ENCODE measurements at places on chromosomes 11 and 22.

DNA sequence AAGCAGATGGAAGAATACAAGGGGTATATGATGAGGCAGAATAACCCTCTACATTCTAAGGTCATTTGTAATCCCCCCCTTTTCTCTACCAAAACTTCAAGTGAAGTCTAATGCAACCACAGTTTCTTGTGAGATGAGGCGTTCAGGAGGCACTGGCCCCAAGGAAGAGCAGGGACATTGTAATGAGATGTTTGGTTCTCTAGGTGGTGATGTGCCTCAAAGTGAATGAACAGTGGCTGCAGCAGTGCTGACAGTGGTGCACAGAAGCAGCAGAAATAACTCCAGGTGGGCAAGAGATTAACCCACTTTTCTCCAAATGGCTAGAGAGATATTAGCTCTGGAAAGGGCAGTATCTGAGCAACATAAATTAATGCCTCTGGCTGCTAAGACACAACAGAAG, 33.8 kb downstream of the PDGFD start:
- no peak overlapping the region for H3K4me3 ChIP-seq
- no peak for DNase-seq
- H3K27ac ChIP-seq, result no peak overlapping the region
- H3K36me3 ChIP-seq, result peaks cover 2% of the 10 kb centered on the region
- no peaks in the 10 kb centered on the region for H3K27me3 ChIP-seq

DNA sequence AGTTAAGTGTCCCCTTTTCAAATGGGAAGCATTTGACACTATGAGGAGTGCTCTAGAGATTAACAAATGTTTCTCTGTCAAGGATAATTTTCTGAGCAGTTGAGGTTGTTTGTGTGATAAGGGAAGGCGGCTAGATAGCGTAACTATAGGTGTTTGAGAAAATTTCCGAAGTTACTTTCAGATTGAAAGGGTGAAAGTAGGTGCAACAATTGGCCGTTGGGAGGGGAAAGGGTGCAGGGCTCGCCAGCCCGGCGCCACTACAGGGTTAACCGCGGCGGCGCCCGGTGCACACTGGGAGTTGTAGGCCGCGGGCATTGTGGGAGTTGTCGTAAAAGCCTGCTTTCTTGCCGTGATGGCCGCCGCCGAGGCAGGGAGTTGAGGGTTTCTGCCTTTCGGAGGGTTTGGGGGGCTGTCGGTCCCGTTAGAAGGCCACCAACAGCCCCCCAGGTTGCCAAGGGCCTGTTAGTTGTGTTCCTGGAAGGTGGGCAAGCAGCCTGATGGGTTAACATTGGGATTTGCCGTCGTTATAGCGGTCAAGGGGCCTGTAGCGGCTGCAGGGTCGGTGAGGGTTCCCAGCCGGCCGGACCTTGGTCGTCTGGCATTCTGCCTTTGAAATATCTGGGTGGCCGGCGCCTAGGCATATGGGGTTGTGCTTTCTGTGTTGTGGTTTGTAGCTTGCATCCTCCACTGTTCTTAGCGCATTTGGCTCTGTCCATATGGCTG, 36.5 kb upstream of the HSD17B12 start:
- peak; percentile 84 for DNase-seq
- peaks cover 16% of the 10 kb centered on the region for H3K27me3 ChIP-seq
- peak overlapping the region; percentile 95 for H3K27ac ChIP-seq
- H3K36me3 ChIP-seq, result no peaks in the 10 kb centered on the region
- peaks cover 18% of the 10 kb centered on the region for H3K4me1 ChIP-seq

GRCh38 chr11:64285885-64286800, 495 bp downstream of the GPR137 start:
- H3K27ac ChIP-seq, result peak overlapping the region; percentile 73
- peak overlapping the region; percentile 72 for H3K4me3 ChIP-seq
- peaks cover 14% of the 10 kb centered on the region for H3K36me3 ChIP-seq
- DNase-seq, result no peak
- H3K4me1 ChIP-seq, result peaks cover 17% of the 10 kb centered on the region

DNA sequence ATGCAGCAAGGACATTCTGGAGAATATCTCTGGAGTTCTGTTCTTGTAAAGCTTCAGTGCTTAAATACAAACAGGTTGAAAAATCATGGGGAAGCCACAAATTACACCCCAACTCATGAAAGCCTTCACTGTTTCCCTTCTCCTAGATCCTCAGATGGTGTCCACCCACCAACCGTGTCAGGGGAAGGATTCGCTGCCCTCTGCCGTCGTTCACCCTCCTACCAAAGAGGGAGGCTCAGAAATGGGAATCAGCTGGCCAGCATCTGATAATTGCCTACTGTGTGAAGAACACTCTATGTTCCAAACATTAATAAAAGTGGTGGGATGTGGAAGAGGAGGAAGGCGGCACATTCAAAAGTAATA, 7.4 kb upstream of the HEPACAM start:
- H3K4me3 ChIP-seq, result no peak overlapping the region
- H3K27me3 ChIP-seq, result peaks cover 21% of the 10 kb centered on the region
- H3K27ac ChIP-seq, result no peak overlapping the region

GRCh38 chr11:765025-765801, 12.1 kb downstream of the GATD1 start:
- H3K27me3 ChIP-seq, result no peaks in the 10 kb centered on the region
- no peak for DNase-seq
- H3K27ac ChIP-seq, result no peak overlapping the region
- H3K36me3 ChIP-seq, result peaks cover 21% of the 10 kb centered on the region
- no peaks in the 10 kb centered on the region for H3K4me1 ChIP-seq
- H3K4me3 ChIP-seq, result no peak overlapping the region

DNA sequence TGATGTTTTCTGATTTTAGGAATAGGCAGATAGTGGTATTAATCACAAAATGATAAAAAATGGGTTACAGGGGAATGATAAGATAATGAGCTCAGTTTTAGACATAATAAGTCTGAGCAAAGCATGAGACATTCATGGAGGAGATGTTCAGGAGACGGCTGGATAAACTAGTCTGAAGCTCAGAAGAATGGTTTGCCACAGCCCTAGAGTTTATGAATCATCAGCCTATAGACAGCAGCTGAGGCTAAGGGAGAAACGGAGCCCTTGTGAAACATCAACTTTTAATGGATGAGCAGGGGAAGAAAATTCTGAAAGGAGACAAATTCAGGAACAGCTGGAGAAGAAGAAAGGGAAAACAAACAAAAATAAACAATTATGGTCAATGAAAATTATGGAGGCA, 87.2 kb downstream of the RELT start:
- peaks cover 15% of the 10 kb centered on the region for H3K4me1 ChIP-seq
- peaks cover 5% of the 10 kb centered on the region for H3K36me3 ChIP-seq

GRCh38 chr22:35206889-35207288, 50.4 kb upstream of the HMGXB4 start:
- no peak for DNase-seq
- no peak overlapping the region for H3K27ac ChIP-seq
- H3K4me1 ChIP-seq, result peaks cover 16% of the 10 kb centered on the region
- peaks cover 20% of the 10 kb centered on the region for H3K27me3 ChIP-seq
- H3K4me3 ChIP-seq, result no peak overlapping the region
- no peaks in the 10 kb centered on the region for H3K36me3 ChIP-seq

DNA sequence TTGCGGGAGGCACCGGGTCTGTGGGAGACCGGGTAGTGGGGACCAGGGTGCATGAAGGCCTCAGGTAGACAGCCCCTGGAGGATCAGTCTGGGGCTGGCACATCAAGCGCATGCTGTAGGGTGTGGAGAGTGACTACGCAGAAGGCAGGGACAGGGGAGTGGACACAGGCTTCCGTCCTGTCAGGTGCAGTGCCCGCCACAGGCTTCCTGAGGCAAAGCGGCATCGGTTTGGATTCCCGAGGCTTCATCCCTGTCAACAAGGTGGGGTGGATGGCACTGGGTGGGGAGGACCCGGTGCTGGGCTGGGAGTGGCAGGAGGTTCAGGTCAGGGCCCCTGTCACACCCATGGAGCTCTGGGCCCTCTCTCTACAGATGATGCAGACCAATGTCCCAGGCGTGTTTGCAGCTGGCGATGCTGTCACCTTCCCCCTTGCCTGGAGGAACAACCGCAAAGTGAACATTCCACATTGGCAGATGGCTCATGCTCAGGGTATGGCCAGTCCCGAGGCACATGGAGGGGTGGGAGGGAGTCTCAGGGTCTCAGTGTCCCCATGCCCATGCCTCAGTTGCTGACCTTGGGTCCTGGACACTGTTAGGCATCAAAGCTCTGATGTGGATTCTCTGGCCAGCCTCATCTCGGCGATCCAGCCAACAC, 4.5 kb upstream of the LZTR1 start:
- no peak for DNase-seq
- peaks cover 27% of the 10 kb centered on the region for H3K4me1 ChIP-seq
- H3K4me3 ChIP-seq, result no peak overlapping the region
- H3K27me3 ChIP-seq, result peaks cover 12% of the 10 kb centered on the region

DNA sequence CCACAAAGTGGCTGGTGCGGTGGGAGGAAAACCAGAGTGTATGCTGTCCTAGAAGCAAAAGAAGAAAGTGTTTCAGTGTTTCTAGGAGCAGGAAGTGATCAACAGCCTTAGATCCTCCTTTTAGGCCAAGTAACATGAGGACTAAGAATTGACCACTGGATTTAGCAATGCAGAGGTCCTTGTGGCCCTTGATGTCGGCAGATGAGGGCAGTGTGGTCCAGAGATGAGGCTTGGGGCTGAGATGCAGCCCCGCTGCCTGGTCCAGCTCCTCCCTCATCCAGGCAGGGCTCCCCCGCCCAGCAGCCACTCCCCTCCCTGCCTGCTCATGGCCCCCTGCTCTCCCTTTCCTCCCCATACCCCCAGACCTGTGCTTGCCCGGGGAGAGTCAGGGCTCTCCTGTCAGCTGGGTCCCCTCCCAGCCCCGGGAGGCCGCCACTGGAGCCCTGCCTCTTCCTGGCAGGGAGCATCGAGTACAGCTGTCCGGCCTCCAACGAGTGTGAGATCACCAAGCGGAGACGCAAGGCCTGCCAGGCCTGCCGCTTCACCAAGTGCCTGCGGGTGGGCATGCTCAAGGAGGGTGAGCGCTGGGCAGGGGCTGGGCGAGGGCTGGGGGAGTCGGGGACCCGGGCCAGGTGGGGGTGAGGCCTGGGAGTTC, 3.7 kb downstream of the TRMT112 start:
- no peak overlapping the region for H3K27ac ChIP-seq
- DNase-seq, result no peak
- H3K4me3 ChIP-seq, result no peak overlapping the region
- peaks cover 14% of the 10 kb centered on the region for H3K4me1 ChIP-seq
- H3K27me3 ChIP-seq, result no peaks in the 10 kb centered on the region
- H3K36me3 ChIP-seq, result peaks cover 3% of the 10 kb centered on the region

DNA sequence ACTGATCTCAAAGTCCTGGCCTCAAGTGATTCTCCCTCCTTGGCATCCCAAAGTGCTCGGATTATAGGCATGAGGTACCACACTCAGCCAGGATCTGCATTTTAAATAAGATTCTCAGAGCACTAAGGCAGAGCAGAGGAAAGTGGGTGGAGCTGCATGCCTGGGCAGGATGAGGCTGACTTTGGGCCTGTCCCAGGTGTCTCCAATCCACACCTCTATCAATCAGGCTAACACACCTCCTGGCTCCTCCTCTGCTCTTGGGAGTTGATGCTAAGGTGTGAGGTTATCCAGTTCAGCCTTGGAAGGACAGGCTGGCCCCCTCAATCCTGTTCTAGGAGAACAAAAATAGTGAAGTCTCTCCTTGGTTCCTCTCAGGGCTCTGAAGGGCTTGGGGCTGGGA, 30.2 kb upstream of the P2RY2 start:
- H3K4me3 ChIP-seq, result no peak overlapping the region
- no peak for DNase-seq
- H3K36me3 ChIP-seq, result no peaks in the 10 kb centered on the region
- H3K4me1 ChIP-seq, result peaks cover 9% of the 10 kb centered on the region
- H3K27me3 ChIP-seq, result no peaks in the 10 kb centered on the region

- no peak for DNase-seq
- peaks cover 2% of the 10 kb centered on the region for H3K27me3 ChIP-seq
- no peak overlapping the region for H3K27ac ChIP-seq
Observed at GRCh38 chr11:69521457-69521856, 40.0 kb downstream of the LINC01488 start.

DNA sequence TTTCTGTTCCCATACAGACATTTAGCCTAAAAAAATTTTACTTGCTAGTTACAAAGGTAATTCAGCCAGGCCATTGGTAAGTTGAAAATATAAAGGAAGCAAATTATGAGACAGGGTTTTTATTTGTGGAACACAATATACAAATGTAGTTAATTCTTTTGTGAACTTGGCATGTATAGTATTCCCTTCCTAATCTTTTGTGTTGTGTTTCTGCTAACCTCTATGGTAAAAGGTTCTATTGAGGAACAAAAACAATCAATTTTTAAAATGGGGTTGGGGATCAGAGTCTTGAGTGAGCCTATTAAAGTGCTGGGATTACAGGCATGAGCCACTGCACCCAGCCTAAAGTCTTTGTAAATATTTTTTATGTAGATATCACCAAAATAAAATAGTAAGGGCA, 14.1 kb downstream of the SWAP70 start:
- no peaks in the 10 kb centered on the region for H3K27me3 ChIP-seq
- no peak overlapping the region for H3K27ac ChIP-seq
- peaks cover 16% of the 10 kb centered on the region for H3K4me1 ChIP-seq

DNA sequence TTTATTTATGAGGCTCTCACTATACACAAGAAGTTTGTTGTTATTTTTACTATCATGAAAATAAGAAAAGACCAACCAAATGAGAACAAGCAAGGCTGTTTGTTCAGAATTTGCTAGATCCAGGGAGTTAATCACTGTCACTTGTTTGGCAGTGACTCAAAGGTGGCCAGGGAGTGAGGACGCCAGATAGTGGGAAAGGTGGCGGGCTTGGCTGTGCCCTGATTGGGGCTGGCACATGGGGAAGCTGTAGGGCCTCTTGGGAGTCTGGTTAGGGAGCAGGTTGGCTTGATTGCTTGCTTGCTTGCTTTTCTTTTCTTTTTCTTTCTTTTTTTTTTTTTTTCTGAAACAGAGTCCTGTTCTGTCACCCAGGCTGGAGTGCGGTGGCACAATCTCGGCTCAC, 53.1 kb upstream of the SLC22A12 start:
- no peaks in the 10 kb centered on the region for H3K36me3 ChIP-seq
- no peak overlapping the region for H3K4me3 ChIP-seq
- DNase-seq, result no peak
- H3K4me1 ChIP-seq, result peaks cover 4% of the 10 kb centered on the region
- H3K27ac ChIP-seq, result no peak overlapping the region
- H3K27me3 ChIP-seq, result peaks cover 19% of the 10 kb centered on the region

- no peaks in the 10 kb centered on the region for H3K27me3 ChIP-seq
- DNase-seq, result no peak
- peaks cover 7% of the 10 kb centered on the region for H3K4me1 ChIP-seq
- H3K36me3 ChIP-seq, result no peaks in the 10 kb centered on the region
- no peak overlapping the region for H3K4me3 ChIP-seq
Observed at GRCh38 chr11:128936606-128937251, 5.9 kb downstream of the TP53AIP1 start.

- no peak for DNase-seq
- no peak overlapping the region for H3K27ac ChIP-seq
- H3K4me3 ChIP-seq, result no peak overlapping the region
- no peaks in the 10 kb centered on the region for H3K36me3 ChIP-seq
Observed at GRCh38 chr11:11608783-11609232, 13.0 kb downstream of the GALNT18 start.

- peaks cover 20% of the 10 kb centered on the region for H3K36me3 ChIP-seq
- no peak overlapping the region for H3K4me3 ChIP-seq
- peaks cover 13% of the 10 kb centered on the region for H3K4me1 ChIP-seq
- H3K27ac ChIP-seq, result no peak overlapping the region
Observed at GRCh38 chr11:212150-213100, 4.9 kb downstream of the RIC8A start.

GRCh38 chr22:37433786-37434185, 6.5 kb upstream of the ELFN2 start:
- no peak overlapping the region for H3K27ac ChIP-seq
- H3K4me3 ChIP-seq, result no peak overlapping the region
- DNase-seq, result no peak

- no peak overlapping the region for H3K4me3 ChIP-seq
- no peak for DNase-seq
- H3K27ac ChIP-seq, result no peak overlapping the region
- peaks cover 6% of the 10 kb centered on the region for H3K4me1 ChIP-seq
- H3K36me3 ChIP-seq, result no peaks in the 10 kb centered on the region
Observed at GRCh38 chr22:32751065-32751767, 50.3 kb upstream of the TIMP3 start.

Measured in mesothelial cell of epicardium (in vitro differentiated cells).